ENCODE measurements at places on chromosomes 5 and 9. TPM values are rescaled to one million over a fixed set of nuclear protein-coding genes. Genes with fewer than 3 reads are reported as not detected.

The PHAX gene
- total RNA-seq: 51.1 TPM

DNA sequence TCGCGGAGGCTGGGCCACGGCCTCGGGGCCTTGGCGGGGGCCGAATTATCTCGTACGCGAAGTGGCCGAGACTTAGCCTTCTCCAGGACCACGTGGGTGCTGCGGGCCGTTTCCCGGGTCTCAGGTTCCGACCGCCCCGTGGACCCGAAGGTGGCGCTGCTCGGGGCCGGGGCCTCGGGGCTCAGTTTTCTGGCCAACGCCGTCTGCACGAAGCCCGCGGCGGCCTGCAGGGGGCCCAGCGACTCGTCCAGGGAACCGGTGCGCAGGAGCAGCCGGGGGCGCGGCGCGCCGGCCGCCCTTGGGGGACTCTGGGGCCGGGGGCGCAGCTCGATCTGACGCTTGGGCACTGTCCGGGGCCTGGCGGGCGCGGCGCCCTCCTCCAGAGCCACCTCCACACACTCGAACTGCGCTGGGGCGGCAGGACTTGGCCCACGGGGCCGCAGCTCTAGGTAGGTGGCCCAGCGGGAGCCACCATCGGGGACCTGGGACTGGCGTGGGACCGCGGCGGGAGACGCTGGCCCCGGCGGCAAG lies 716 bp downstream of the PROB1 start:
- DNase-seq: no peak

- no peak for DNase-seq
Observed at GRCh38 chr9:132117694-132118093, 38.0 kb upstream of the MED27 start.

DNA sequence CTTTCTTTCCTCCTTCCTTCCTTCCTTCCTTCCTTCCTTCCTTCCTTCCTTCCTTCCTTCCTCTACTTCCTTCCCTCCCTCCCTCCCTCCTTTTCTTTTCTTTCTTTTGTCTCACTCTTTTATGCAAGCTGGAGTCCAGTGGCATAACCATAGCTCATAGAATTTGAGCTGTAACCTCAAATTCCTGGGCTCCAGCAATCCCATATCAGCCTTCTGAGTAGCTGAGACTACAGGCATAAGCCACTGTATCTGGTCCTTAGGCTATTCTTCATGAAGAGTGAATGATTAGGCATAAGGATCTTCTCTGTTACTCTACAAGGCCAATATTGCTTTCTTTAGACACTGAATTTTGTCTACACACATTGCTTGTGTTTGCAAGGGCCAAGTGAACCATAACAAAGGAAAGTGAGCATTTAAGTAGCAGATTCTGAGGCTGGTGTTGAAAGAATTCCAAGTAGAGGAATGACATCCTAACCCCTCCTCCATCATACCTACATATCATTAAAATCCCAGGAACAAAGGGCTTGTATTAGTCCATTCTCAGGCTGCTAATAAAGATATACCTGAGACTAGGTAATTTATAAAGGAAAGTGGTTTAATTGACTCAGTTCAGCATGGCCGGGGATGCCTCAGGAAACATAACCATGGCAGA lies 293.2 kb downstream of the HCN1 start:
- DNase-seq: no peak

The PLCXD3 gene
- not detected for total RNA-seq

The ANKRD18A gene
- total RNA-seq: 14.6 TPM

- DNase-seq: no peak
Observed at GRCh38 chr9:77512876-77513275, 135.2 kb downstream of the GNA14 start.

GRCh38 chr9:136808075-136808805 lies 492 bp downstream of the RABL6 start:
- no peak for DNase-seq

GRCh38 chr5:144328494-144328893 lies 157.8 kb downstream of the KCTD16 start:
- DNase-seq: no peak

The DRD1 gene
- not detected for total RNA-seq

- DNase-seq: no peak
Observed at GRCh38 chr5:147037515-147038205, 159.1 kb upstream of the PPP2R2B start.

The F12 gene
- 1.0 TPM for total RNA-seq

The ADAMTS16 gene
- total RNA-seq: not detected

The OR1B1 gene
- total RNA-seq: not detected

GRCh38 chr5:155826611-155827507 lies 500.1 kb upstream of the SGCD start:
- no peak for DNase-seq

DNA sequence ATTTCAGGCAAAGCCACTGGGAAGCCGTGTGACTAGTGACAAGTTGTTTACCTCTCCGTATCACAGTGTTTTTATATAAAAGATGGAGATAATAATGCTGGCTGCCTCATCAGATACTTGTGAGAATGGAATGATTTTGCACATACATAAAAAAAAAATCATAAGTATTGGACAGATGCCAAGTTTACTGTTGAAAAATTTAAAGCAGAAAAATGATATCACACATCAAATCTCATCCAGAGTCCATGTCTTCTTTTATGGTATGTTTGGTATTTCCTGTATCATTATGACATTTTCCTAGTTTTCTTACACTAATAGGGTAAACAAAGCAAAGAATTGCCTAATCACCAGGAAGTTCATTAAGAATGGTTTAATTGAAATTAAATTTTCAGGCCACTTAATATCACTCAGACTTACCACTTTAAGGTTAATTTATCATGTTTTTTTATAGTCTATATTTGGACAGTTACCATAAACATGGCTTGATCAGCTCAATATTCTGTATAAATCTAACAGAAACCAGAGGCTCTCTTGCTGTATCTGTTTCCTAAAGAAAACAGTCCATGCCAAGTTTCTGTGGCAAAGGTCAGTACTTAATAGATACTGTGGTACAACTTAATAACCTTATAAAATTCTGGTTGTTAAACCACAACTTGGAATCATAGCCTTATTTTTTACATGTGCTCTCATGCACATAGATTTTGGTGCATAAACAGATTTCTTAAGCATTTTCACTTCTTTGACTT lies 656.5 kb upstream of the RIOK2 start:
- DNase-seq: no peak

The CAMK4 gene
- 1.2 TPM for total RNA-seq

GRCh38 chr9:129343424-129344375 lies 165.6 kb upstream of the IER5L start:
- DNase-seq: no peak

DNA sequence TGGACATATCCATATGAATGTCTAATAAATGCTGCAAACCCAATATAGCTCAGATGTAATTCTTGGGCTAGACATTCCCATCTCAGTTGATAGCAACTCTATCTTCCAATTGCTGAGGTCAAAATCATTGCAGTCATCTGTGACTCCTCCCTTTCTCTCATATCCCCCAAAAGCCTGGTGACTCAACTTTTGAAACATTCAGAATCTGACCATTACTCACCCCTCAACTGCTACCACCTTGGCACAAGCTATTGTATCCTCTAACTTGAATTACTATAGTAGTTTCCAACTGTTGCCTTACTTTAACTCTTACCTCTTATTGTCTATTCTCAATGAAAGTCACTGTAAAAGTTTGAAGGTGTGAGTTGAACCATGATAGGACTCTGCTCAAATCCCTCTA lies 600.1 kb upstream of the RGMB start:
- no peak for DNase-seq

DNA sequence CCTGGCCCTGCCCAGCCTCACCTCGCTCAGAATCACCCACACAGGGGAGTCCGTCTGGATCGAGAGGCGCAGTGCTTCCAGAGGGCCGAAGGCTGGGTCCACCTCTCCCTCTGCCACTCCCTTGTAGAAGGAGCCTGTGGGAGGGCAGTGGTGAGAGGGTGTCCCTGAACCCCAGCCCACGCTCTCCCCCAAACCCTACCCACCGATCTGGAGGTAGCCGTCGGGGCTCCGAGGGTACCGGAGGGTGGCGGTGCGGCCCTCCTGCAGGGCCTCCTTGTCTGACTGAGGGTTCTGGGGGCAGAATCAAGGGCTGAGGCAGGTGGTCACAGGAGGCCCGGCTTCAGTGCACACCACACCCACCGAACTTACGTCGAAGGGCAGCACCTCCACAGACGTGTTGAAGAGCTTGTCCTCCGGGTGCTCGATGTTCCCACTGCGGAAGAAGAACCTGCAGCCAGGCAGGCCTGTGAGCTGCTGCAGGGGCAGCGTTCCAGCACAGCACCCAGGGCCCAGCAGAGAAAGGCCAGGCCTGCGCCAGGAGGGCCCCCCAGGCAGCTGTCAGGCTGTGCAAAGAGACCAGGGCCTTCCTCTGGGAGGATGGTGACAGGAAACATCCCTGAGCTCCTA lies 4.5 kb downstream of the LTC4S start:
- no peak for DNase-seq

DNA sequence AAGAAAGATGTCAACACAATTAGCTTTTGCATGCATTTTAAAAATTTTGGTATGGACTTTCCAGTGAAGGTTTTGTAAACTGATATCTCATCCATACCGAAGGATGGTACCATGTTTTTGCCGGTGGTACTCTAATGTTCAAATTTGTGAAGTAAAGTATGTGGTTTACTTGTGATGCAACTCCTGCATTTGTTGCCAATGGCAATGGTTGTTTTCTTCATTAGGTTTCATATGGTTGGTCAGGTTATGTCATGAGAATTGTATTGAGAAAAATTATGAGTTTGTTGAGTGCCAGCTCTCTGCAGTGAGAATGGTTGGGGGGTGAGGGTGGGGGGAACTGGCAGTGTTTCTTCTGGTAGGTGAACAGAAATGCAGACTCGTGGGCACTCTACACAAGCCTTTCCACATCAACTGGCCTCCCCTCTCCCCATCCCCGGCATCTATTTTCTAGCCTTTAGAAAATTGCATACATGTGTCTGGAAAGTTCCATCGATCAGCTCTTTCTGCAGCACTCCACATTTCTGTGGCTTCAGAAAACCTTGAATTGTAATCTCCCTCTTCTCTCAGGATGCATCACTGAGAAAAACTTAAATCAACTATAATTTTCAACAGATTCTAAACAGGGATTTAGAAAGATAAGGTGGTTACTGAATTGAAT lies 107.7 kb downstream of the PDE4D start:
- DNase-seq: no peak

- DNase-seq: peak; percentile 11
Observed at GRCh38 chr9:134607971-134608370, 33.6 kb upstream of the COL5A1 start.

DNA sequence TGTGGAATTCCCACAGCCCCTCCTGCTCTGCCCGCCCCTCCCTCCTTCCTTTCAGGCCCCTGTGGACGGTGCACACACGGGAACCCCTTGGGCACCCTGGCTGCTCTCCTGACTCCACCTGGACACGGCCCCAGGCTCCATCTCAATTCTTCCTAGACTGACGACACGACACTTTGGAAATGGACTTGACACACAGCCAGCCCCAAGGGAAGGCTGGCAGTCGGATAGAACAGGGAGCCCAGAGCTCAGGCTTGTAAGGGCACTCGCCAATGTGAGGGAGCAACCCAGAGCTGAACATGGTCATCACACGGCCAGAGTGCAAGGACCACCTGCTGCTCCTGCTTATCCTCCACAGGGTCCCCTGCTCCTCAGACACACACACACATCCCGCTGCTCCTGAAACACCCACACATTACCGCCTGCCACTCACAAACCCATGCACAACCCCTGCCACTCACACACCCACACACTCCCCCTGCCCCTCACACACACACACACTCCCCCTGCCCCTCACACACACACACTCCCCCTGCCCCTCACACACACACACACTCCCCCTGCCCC lies 8.9 kb downstream of the SLC9A3 start:
- no peak for DNase-seq

DNA sequence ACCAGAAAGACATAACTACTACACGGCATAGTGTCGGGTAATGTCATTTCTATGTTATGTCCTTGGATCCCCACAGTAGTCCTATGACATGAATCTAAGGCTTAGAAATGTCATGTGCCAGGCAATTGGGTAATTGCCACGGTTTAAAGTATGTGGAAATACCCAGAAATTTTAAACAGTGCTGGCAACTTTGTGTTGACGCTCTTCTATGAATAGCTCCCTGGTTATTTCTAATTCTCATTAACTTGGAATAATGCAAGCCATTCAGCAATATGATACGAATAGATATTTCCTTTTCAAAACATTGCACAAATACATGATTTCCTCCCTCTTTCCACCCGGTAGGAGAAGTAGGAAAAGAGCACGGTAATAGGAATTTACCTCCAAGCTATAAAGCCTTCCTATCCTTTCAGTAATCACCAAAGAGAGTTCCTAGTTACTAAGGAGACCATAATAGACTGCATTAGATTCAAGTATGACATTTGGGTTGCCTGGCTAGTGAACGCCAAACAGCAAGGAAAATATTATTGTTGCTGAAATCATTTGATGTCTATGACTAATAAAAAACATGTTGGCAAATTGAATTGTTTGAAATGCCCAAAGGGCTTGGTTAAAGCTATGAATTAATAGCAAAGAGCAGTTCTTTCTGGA lies 168.4 kb downstream of the CCDC192 start:
- no peak for DNase-seq

DNA sequence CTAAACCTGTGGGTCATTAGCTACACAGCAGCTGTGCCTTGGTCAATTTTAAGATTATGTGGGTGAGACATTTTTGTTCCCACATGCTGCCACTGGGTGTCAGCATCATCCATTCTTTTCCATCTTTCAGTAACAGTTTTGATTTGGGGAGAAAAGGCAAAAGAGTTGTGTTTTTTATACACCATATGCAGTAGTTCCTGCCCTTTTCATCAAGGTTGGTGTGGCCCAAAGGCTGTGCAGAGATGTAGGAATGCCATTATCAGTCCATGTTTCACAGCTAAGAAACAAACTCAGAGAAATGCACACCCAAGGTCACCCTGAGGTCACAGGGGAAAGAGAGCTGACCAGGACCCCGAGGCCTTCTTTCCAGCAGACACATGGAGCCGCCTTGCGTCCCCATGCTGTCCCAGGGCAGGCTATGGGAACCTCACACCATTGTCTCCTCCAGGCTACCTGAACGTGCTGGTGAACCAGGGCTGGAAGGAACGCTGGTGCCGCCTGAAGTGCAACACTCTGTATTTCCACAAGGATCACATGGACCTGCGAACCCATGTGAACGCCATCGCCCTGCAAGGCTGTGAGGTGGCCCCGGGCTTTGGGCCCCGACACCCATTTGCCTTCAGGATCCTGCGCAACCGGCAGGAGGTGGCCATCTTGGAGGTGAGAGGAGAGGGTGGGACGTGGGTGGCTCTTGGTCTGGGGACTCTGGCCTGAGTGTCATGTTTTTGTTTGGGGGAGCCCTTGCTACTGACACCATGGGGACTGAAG lies 27.8 kb upstream of the GRPEL2 start:
- DNase-seq: no peak

The BTNL8 gene
- not detected for total RNA-seq

GRCh38 chr9:107176436-107177151 lies 106.5 kb upstream of the RAD23B start:
- no peak for DNase-seq
